ENCODE measurements at places on chromosomes 6 and 20.

GRCh38 chr6:20876561-20876960 is 342.3 kb downstream of the CDKAL1 start:
- no peak for DNase-seq

GRCh38 chr20:41094353-41095055 is 42.8 kb upstream of the PLCG1 start:
- DNase-seq: no peak

DNA sequence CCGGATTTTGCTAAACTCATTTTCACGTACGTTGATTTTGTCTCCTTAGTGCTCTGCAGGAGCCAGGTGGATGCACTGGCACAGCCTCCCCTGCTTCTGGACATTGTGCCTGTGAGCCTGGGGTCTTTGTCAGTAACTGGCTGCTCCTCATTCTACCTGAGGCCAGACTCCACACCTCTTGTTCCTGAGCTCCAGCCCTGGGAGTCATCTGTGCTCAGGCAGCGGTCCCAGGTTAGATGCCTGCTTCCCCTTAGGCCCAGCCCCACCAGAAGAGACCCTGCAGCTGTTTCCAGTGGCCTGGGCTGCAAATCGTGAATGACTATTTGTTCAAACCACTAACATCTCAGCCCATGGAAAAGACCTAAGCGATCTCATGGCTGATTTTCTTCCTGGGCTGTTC is 129.1 kb downstream of the ERMARD start:
- DNase-seq: no peak

DNA sequence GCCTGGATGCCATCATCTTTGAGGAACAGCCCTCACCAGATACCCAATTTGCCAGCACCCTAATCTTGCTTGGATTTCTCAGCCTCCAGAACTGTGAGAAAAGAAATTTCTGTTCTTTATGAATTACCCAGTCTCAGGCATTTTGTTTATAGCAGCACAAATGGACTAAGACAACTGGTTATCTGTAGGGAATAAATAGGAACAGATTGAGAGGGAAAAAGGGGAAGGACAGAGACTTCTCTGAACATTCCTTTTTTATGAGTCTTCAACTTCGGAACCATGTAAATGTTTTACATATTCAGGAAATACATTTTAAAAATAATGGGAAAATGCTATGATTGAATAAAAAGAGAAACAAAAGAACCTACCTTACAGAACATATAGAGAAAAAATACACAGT is 20.9 kb downstream of the KCTD20 start:
- DNase-seq: no peak

- no peak for DNase-seq
Measured at GRCh38 chr6:166393535-166393823, 10.7 kb upstream of the MPC1 start.

DNA sequence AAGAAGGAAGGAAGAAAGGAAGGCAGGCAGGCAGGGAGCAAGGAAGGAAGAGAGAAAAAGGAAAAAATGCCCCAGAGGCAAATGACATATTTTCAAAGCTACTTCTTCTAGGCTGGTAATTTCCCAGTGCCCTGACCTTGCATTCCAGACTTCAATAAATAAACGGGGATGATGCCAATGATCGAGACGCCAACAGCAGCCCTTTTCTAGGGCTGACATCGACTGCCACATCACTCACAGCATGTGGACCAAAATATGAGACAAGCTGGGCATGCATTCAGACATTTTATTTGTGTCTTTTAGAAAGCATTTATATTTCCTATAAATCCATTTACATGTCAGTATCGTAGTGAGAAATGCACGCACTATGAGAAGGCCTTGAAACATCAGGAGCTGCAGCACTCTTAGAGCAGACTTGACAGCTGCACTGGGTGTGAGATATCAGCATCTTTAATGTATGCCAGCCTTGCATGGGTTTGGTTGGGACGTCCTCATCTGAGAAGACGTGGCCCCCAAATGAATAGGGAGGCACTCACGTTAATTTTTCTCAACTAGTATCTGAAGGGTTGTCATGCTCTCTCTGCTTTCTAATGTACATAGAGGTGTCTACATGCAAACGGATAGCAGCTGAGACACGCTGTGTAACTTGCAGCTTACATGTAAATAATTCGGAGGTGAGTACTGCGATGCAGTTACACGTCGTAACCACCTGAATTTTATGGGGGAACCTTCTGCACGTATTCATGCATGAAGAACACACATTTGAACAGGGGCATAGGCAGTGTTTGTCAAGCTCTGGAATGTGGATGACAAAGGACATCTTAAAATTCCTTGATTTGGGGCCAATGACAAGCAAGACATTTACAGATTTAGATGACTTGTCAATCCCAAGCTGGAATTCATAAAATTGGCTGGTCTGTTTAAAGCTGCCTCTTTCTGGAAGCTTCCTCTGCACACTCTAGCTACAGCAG is 149.1 kb upstream of the AGPAT4 start:
- no peak for DNase-seq

- DNase-seq: peak; percentile 23
Measured at GRCh38 chr6:141483598-141484061, 649.1 kb upstream of the GJE1 start.

Data from globus pallidus (tissue), 1 donor.